ENCODE measurements at places on chromosomes 16 and 17.
A peak's percentile ranks its signal among the peaks of the same experiment; 100 is the strongest.

DNA sequence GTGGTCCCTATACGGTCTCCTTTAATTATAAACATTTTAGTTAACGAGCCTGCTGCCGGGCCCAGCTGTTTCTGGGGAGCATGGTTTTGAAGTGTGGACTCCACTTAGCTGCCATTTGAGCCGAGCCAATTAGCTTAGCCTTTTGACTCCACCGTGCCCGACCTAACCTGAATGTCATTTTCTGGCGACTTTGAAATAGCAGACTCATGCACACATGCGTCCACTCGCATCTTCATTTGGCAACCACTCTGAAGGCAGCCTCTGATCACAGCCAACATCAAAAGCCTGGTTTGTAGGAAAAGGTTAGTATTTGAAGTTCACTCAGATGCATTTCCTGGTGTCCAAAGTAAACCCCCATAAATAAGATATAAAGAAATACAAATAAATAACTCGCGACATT lies 16.8 kb downstream of the AXIN2 start:
- DNase-seq = no peak

DNA sequence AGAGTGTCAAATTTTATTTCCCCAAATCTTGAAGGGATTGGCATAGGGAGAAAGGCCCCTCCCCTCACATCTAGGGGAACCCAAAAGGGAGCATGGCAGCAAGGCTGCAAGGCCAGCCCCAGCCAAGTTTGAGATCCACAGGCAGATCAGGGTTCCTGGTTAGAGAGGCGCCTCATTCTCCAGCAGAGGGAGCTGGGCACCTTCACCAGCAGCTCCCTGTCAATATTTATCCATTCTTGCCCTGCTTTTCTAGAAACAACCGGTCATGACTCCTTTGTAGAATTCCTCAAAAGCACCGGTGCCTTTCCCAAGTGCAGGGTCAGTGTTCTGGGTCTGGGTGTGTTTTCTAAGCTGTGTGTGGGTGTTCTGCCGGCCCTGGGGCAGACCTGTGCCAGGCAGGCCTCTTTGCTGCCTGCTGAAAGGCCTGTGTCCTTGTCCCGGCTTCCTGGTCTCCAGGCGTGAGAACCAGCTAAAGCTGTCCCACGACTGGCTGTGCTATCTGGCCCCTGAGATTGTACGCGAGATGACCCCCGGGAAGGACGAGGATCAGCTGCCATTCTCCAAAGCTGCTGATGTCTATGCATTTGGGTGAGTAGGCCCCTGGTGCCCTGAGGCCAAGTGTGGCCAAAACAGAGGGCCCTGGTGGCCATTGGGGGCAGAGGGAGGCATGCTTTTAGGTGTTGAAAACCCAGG lies 21.2 kb upstream of the LGALS9 start:
- no peak for DNase-seq

- DNase-seq = no peak
Observed at GRCh38 chr16:78094166-78094565, 5.3 kb upstream of the WWOX start.

DNA sequence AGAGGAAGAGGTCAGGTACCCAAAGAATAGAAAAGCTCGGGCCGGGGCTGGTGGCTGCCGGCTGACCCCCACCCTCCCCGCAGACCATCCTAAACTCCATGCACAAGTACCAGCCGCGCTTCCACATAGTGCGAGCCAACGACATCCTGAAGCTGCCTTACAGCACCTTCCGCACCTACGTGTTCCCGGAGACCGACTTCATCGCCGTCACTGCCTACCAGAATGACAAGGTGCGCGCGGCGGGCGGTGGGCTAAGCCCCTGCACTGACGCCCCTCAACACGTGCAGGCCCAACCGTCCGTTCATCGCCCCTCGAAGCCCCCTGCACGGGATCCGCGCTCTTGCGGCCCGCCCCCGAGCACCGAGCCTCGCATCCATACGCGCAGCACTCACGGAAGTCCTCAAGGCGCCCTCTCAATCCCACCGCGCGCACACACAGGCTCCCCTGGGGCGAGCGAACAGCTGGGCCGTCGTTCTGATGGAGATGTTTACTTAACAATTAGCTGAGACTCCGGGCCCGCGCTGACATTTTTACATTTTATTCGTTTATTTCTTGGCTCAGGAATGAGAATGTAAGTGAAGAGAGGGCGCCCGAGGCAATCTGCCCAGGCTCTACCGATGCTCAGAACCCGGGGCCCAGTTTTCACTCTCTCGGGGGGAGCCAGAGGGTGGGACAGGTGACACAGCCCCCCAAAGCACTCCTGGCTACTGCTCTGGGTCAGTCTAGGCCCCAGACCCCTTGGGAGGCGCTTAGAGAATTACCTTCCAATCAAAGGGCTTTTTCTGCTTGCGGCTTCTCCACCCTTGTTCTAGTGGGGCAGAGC lies 3.5 kb downstream of the TBX2 start:
- DNase-seq = no peak

- no peak for DNase-seq
Observed at GRCh38 chr17:62121025-62121730, 56.1 kb upstream of the MED13 start.

DNA sequence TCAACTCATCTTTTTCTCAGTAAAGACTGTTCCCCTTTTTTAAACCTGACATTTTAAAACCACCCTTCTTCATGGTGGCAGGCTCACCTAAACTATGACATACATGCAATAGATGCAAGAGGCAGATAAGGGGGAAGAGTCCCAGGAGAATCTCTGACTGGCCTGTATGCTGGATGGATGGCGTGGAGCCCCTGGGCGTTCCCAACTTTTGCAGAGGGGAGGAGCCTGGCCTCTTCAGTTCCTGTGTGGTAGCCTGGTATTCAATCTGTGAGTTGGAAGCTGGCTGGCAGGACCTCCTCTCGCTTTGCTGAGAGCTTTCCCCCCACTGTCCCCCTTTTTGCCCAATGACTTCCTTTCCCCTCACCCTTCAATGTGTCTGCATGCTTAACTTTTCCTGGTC lies 217.6 kb upstream of the CA10 start:
- DNase-seq = no peak

GRCh38 chr17:46061435-46061834 lies 62.4 kb downstream of the STH start:
- no peak for DNase-seq

GRCh38 chr17:74864866-74865395 lies 5.2 kb upstream of the GRIN2C start:
- peak; percentile 54 for DNase-seq

GRCh38 chr17:8393470-8394231 lies 4.0 kb downstream of the RNF222 start:
- no peak for DNase-seq

DNA sequence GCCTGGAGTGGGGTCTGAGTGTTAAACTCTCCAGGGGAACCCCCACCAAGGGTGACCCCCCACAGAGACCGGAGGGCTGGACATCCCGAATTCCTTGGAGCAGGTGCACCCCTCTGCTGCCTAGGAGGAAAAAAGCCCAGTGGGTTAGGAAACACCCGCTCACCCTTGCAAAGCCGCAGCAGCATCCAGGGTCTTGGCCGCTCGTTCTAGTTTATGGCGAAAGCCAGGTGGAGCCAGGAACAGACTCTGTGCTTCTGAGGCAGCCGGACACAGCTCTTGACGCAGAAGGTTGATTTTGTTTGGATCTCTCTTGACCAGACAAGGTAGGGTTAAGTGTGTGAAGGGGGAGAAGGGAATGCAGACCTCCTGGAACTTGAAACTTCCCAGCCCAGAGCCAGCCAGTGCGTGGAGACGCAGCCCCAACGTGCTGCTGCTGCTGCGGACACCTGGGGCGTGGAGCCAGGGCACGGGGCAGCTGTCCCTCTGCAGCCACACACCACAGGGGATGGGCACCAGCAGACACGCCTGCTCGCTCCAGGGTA lies 154.5 kb downstream of the LAT start:
- no peak for DNase-seq

DNA sequence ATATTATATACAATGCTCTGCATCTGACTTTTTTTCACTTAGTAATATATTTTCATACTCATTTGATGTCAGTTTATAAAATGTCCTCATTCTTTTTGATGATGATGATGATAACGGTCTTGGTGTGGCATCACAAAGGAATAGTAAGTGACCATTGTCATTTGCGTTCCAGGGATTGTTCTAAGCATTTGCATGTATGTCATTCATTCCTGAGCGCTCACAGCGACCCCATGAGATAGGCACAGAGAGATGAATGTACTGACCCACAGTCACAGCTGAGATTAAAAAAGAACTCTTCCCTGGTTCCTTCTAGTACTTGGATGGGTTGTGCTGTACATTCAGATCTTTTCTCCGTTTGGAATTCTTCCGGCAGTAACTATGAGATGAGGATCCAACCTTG lies 21.2 kb upstream of the MSI2 start:
- no peak for DNase-seq

DNA sequence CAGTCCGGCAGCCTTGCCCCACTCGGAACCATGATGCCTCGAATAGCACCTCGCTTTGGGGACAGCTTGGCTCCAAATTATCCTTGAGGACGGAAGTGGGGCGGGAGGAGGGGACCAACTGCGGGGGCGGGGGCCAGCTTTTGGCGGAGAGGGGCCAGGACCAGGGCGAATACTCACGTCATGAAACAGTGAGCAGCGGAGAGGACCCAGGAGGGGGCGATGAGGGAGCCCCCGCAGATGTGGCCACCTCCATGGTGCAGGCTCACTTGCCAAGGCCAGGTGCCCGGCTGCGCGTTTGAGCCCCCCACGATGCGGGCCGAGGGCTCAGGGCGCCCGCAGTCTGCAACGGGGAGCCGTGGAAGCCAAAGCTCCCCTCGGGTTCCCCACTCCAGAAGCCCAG lies 970 bp downstream of the PRSS36 start:
- no peak for DNase-seq

- no peak for DNase-seq
Observed at GRCh38 chr16:67372664-67373063, 20.6 kb downstream of the TPPP3 start.

- peak; percentile 48 for DNase-seq
Observed at GRCh38 chr16:28182183-28182582, 29.6 kb downstream of the XPO6 start.

DNA sequence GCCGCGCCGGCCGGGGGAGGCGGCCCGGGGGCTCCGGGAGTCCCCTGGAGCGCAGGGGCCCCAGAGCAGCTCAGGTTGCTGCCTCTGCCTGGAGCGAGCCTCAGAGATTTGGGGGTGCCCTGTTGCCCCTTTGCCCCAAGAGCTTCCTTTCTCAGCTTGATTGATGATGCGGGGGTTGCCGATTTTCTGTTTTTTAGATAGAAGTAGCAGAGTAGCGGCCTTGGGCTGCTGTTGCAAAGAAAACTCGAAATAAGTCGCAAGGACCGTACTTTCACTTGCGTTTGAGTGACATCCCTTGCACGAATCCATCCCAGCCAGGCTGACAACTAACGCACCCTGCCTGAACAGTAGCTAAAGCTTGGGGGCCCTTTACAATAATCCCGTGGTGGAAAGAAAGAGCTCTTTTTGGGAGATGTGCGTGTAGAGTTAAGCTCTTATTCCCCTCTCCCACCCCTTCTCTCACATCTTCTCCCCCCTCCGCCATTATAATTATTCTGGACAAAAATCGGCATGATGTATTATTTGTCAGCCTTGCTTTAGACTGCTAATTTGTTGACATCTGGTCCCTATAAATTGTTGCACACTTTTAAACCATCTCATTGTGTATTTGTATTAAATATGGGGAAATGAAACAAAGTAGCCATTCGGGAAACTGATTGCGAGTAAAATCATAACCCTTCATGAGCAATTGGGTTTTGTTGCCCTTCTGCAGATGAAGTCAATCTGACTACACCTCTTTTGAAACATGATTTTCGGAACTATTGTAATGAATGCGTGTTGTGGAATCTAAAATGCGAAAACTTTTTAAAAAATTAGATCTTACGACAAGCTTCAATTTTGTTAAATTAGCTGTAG lies 873 bp downstream of the USP10 start:
- DNase-seq = peak; percentile 33

DNA sequence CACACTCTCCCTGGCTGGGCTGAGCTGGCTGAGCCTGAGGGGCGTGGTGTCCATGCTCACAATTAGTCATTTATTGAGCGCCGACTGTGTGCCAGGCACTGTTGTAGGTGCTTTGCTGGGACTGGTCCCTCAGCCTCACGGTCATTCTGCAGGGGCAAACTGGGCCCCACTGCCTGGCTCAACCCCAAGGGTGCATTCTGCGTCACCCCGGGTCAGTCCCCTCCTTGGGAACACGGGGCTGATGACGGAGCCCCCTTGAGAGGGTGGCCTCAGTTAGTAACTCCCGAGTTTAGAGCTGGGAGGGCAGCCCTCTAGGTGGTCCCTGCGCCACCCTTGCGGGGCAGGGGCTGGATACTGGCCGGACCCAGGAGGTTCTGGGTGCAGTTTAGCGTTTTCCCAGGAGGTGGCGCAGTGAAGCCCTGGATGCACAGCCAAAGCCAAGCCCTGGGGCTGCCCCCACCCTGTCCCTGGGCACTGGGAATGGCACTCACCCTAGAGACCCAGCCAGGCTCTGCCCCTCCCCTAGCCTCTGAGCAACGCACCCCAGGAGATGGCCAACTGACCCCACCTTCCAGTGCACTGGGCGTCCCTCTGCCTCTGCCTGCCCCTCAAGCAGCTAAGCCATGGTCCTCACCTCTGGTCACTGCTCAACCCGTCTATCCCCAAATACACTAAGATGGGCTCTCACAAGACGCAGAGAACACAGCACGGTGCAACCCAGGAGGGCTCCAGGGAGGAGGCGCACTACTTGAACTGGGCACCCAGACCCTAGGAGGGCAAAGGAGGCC lies 243.2 kb upstream of the GSE1 start:
- peak; percentile 15 for DNase-seq

DNA sequence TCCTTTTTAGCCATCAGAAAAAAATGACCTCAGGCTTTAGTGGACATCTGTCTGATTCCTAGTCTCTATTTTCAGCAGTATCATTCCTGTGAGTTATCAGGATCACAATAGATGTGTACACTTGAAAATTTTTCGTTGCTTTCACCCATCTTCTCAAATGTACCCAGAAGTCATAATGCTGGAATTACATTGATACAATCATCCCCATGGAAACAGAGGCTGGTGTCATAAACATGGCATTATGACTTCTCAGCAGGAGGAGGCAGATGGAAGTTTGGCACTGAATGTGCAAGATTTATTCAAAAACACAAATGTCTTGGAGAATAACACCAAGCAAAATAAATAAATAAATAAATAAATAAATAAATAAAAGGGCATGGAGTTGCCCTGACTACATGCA lies 292.5 kb downstream of the PHKB start:
- DNase-seq = no peak

GRCh38 chr17:60253048-60253447 lies 103.3 kb downstream of the CA4 start:
- DNase-seq = no peak

GRCh38 chr17:19712436-19713004 lies 3.9 kb downstream of the SLC47A2 start:
- no peak for DNase-seq

GRCh38 chr16:74726716-74727115 lies 26.1 kb upstream of the MLKL start:
- DNase-seq = peak; percentile 17

Measured in activated T-cell treated with anti-CD3 and anti-CD28 coated beads for 24 hours (primary cell).